ENCODE measurements at places on chromosomes 1 and 21. TPM values are rescaled to one million over a fixed set of nuclear protein-coding genes. Genes with fewer than 3 reads are reported as not detected.

Gene NTMT2
- total RNA-seq, result not detected

DNA sequence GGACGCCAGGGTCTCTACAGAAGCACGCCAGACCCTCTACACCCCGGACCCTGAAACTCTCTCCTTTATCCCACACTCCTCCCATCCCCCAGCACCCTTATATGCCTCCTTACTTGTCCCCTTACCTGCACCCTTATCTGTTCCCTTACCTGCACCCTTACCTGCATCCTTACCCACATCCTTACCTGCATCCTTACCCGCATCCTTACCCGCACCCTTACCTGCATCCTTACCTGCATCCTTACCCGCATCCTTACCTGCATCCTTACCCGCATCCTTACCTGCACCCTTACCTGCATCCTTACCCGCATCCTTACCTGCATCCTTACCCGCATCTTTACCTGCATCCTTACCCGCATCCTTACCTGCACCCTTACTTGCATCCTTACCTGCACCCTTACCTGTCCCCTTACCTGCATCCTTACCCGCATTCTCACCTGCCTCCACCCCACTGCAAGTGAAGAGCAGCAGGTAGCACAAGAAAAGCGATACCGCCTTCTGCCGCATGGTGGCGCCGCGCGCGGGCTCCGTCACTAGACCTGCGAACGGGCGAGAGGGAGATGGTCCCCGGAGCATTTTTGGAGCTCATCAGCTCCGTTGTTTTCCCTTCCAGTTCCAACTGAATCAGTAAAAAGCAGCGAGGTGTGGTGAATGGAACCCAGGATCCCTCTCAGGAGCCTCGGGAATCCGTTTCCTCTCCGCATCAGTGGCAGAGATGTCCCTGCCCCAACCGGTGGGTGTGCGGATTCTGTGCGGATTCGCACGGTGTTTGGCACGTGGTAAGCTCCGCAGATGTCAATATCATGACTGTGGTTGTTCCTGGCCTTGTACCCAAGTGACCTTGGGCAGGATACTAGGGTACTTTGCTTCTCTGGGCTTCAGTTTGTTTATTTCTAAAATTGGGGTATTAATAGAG lies 2.9 kb downstream of the IFI6 start:
- H3K27ac ChIP-seq, result no peak overlapping the region
- peaks cover 5% of the 10 kb centered on the region for H3K4me1 ChIP-seq
- H3K36me3 ChIP-seq, result no peaks in the 10 kb centered on the region
- H3K27me3 ChIP-seq, result peaks cover 14% of the 10 kb centered on the region

DNA sequence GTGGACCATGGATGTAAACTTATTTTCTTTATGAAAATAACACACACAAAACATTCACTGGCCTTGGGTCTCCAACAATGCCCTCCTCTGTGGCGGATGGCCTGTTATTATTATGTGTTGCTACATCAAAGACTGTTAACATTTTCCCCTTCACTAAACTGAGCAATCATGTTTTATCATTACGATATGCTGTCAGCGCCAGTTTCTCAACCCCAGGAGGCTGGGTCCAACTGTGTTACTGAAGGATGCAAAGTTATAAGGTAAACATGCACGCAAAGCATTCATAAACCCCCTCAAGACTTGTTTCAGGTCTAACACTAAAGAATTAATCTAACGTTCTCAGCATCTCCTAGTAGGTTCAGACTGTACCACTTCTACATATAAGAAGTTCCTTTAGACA lies 6.0 kb upstream of the DUSP10 start:
- no peak for DNase-seq
- no peaks in the 10 kb centered on the region for H3K27me3 ChIP-seq
- H3K36me3 ChIP-seq, result no peaks in the 10 kb centered on the region
- H3K27ac ChIP-seq, result no peak overlapping the region

Gene OR2L5
- not detected for total RNA-seq

DNA sequence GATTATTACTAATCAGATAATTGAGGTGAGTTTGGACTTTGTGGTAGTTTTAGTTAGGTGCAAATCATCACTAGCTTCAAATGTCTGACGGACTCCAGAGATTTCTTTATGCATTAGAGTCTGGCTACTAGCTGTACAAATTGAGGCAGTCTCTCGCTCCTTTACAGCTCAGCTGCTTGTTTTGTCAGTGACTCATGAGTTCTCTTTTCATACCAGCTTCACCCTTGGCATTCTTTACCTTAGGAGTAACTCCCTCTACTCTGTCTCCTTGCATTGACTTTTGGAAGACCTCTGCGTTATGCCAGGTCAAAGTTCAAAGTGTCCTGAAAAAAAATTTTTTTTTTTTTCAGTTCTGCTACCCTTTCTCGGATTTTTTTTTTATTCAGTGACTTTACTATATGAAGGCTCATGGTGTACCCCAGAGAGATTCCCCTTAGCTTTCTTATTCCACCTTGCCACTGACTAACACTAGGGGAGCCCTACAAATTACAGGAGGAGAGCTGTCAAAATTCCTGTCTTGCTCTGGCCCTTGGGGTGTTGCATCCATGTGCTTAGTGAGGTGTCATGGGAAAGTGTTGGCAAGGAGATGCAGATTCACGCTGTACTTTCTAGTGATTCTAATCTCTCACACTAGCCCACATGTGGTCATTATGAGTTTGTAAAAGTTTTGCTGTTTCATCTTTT lies 576.6 kb downstream of the ADGRL2 start:
- no peak overlapping the region for H3K4me3 ChIP-seq
- H3K4me1 ChIP-seq, result peaks cover 3% of the 10 kb centered on the region
- no peaks in the 10 kb centered on the region for H3K36me3 ChIP-seq

Gene SLC45A1
- 0.60 TPM for total RNA-seq

DNA sequence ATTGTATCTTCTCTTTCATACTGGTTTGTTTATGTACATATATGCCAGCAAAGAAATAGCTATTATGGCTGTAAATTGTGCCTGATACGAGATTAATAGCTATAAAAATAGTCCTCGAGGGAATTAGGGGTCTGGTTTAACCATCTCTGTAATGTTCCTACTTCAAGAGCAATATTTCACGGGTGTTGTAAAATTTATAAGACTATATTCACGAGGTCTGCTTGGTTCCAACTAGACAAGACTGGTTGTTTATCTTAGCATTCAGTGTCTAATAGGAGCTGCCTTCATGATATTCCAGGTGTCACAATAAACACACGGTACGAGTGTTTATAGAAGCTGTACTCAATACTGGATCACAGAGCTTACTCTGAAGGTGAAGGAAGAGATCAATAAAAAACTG lies 389.9 kb downstream of the SIPA1L2 start:
- H3K27me3 ChIP-seq, result peaks cover 27% of the 10 kb centered on the region
- no peak for DNase-seq
- H3K36me3 ChIP-seq, result peaks cover 2% of the 10 kb centered on the region

DNA sequence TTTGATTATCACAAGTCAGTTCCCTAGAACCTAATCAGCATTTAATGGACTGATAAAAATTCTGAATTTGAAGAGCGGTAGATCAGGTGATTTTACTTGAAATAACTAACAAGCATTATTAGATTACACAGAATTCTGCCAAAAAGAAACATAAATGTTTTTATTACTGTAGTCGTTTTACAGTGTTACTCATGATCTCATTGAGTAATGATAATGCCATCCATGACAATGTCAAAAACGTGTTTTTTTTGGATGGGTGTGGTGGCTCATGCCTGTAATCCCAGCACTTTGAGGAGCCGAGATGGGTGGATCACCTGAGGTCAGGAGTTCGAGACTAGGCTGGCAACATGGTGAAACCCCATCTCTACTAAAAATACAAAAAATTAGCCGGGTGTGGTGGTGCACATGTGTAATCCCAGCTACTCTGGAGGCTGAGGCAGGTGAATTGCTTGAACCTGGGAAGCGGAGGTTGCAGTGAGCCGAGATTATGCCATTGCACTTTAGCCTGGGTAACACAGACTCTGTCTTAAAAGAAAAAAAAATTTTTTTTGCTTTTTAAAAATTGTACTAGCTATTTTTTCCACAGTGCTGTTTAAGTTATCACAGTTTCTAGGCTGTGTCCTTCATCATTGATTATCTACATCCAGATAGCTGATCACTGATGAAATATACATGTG lies 56.6 kb downstream of the LAMC1 start:
- H3K4me1 ChIP-seq, result peaks cover 3% of the 10 kb centered on the region
- no peak overlapping the region for H3K4me3 ChIP-seq
- no peaks in the 10 kb centered on the region for H3K36me3 ChIP-seq
- H3K27me3 ChIP-seq, result no peaks in the 10 kb centered on the region
- no peak overlapping the region for H3K27ac ChIP-seq
- no peak for DNase-seq

GRCh38 chr1:151546011-151546925 lies 6.2 kb downstream of the TUFT1 start:
- DNase-seq, result no peak
- no peak overlapping the region for H3K4me3 ChIP-seq
- peak overlapping the region; percentile 93 for H3K27ac ChIP-seq

DNA sequence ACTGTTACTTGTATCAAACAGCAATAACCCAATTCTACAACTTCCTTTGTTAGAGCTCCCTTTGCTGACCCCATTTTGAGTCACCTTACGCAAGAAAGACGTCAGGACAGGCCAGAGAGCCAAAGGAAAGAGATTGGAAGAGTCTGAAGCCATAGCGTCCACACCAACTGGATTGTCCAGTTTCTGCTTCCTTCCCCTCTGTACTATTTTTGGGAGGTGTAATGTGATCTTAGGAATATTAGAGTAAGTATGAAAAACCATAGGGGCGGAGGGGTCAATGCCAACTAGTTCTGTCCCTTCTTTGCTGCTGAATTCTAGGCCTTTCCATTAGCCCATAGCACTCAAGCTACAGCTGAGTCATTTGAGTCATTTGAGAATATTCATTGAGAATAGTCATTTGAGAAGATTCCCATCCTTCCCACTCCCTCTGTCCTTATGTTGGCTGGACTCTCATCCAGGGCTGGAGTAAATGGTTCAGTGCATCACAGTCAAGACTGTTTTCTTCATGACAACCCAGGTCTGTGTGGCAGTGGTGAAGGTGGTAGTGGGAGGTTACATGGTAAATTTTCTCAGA lies 14.8 kb upstream of the NFIA start:
- H3K27ac ChIP-seq, result no peak overlapping the region
- no peak overlapping the region for H3K4me3 ChIP-seq
- peaks cover 35% of the 10 kb centered on the region for H3K27me3 ChIP-seq

Data from progenitor cell of endocrine pancreas (in vitro differentiated cells).